ENCODE measurements at places on chromosomes 4 and X.

DNA sequence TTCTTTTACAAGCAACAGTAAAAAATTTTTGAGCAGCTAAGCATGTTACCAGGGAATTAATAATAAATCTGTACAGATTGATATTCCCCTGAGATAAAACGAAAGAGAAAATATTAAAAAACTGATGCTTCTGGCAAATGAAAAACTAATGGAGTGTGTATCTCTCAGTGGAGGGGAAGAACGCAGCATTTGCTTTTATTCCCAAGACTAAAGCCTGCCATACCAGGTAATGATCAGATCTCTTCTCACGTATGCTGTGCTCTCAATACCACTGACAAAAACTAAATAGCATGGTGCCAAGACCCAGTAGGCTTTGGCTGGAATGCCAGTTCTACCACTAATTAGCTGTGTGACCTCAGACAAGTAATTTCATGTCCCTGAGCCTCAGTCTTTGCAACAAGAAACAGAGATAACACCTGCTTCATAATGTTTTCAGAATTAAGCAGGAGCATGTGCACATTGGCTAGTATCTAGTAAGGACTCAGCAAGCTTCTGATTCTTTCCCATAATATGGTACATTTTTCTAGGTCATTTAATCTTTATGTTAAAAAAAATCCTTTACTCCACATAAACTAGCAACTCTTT is 179.6 kb downstream of the CENPC start:
- DNase-seq: no peak

- DNase-seq: peak; percentile 68
Measured at GRCh38 chrX:54357414-54358377, at the start of gene WNK3. TSS of gene WNK3 (minus strand) at chrX:54358046.

DNA sequence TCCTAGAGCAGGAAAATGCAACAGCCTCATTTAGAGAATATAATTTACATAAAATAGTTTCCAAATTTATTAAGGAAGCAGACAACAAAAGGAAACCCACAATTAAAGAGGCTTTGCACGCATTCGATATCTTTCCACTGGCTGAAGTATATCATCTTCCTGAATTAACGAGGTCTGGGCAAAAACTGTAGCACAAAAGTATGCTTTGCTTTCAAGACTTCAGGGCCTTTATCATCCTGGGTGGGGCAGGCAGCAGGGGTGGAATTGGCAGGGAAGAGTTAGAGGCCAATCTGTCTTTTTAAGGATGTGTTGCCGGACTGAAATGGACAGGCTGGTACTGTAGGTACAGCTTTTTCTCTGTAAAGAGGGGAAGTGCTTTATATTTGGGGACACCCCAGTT is 17.0 kb upstream of the STX18 start:
- DNase-seq: no peak

GRCh38 chr4:82044141-82044993 is 329.4 kb downstream of the HNRNPD start:
- DNase-seq: peak; percentile 59

GRCh38 chr4:26935397-26935796 is 74.8 kb downstream of the STIM2 start:
- no peak for DNase-seq
